CD8-positive, alpha-beta memory T cell (primary cell): ENCODE measurements at places on chromosomes 13 and 19.

DNA sequence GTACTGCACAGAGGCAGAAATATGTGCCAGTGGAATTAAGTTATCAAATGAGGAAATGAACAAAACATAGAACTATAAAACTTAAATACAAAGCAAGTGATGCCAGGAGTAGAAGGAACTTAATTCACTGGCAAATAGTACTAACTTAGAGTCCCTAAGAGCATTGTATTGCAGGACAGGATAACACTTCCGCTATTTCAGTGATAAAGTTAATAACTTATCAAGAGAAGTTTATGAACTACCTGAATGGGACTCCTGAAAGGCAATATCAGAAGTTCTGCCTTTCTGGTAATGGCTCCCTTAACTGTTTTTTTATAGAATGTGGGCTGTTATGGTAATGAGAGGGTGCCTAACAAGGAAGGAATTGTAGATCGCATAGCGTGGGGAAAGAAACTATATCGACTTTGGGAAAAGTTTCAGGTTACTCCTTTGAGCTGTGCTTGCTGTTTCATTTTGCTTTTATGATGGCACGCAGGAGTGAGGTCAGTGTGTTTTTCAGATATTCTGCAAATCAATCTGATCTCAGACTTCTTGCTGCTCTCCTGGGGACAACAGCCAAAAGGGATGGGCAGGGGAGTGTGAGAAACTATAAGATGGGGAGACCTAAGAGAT, 95.3 kb upstream of the MLNR start:
- H3K4me3 ChIP-seq, result no peak overlapping the region
- H3K36me3 ChIP-seq, result no peaks in the 10 kb centered on the region
- DNase-seq, result no peak
- peaks cover 5% of the 10 kb centered on the region for H3K4me1 ChIP-seq

DNA sequence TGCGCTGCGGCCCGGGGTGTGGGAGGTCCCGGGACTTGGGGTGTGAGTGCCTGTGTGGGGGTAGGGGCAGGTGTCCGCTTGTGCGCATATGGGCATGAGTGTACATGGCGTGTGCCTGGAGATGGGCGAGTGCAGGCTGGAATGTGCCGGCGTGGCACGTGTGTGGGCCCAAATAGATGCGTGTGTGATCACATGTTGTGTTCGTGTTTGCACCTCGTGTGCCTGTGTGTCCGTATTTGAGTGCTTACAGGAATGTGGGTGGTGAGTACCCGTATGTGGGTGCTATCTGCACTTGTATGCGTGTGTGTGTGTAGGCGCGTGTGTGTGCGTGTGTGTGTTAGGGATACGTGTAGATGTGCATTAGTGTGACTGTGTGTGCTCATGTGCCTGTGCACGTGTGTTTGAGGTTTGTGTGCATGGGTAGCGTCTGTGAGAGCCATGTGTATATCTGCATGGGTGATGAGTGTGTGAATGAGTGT, 3.4 kb downstream of the ZNF536 start:
- H3K27ac ChIP-seq, result no peak overlapping the region
- no peaks in the 10 kb centered on the region for H3K36me3 ChIP-seq
- H3K4me1 ChIP-seq, result no peaks in the 10 kb centered on the region
- H3K4me3 ChIP-seq, result no peak overlapping the region
- no peaks in the 10 kb centered on the region for H3K27me3 ChIP-seq

GRCh38 chr13:94414708-94415107, 64.8 kb downstream of the DCT start:
- no peaks in the 10 kb centered on the region for H3K27me3 ChIP-seq
- no peak overlapping the region for H3K27ac ChIP-seq
- H3K4me3 ChIP-seq, result no peak overlapping the region
- peaks cover 14% of the 10 kb centered on the region for H3K4me1 ChIP-seq
- no peaks in the 10 kb centered on the region for H3K36me3 ChIP-seq

DNA sequence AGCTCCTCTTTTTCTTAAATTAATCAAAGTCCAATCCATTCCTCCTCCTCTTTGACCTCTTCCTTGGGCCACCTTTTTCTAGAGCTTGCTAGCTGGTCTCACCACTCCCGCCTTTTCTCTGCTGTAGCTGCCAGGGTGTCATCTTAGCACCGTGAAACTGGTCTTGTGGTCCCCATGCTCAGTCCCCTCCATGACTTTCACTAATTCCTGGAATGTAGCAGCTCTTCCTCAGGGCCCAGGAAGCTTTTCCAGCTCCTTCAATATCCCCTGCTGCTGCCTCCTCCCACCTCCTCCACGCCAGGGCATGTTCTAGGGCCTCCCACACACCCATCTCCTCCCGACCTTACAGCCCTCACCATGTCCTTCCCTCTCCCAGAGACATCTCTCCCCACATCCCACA, 222.2 kb downstream of the MYO16 start:
- no peak overlapping the region for H3K27ac ChIP-seq
- no peaks in the 10 kb centered on the region for H3K27me3 ChIP-seq
- no peaks in the 10 kb centered on the region for H3K36me3 ChIP-seq
- DNase-seq, result no peak

DNA sequence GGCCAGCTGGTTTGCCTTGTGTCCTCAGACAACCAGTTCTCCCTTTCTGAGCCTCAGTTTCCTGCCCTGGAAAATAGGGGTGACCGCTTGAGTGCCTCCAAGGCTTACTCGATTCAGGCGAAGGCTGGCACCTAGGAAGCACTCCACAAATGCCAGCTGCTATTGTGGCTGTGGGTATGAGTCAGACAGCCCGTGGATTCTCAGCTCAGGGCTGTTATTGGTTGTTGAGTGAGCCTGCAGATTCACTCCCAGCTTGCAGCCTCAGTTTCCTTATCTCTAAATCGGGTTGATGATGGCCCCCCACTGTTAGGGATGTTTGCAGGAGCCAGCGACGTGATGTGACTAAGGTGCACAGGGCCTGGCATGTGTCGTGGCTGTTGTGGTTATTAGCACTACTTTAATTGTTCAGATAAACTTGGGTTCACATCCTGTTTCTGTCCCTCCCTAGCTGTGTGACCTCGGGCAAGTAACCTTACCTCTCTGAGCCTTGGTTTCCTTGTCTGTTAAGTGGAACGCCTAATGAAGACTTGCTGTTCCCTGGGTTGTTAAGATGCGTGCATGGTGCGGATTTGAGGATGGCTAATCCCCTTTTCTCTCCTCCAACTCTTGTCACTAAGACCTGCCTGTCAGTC, 2.4 kb downstream of the MARK4 start:
- H3K27ac ChIP-seq, result peak overlapping the region; percentile 22
- no peaks in the 10 kb centered on the region for H3K27me3 ChIP-seq
- peak overlapping the region; percentile 32 for H3K4me3 ChIP-seq
- H3K4me1 ChIP-seq, result peaks cover 35% of the 10 kb centered on the region

DNA sequence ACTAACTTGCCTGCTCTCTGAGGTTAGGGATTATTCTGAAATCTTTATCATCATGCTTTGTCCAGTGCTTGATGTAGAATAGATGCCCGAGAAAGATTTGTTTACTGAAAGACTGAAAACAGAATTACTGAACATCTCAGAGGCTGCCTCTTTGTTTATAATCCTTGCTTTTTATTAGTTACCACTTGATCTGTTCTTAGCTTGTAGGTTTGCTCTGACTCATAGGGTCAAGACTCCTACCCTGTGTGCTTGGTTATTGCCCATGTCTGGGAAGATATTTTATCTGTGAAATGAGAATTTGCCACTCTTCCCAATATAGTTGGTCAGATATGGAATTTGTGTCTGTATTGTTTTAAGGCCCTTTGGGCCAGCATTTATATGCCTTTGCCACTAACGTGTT, 675.3 kb downstream of the DIAPH3 start:
- no peaks in the 10 kb centered on the region for H3K36me3 ChIP-seq
- H3K4me3 ChIP-seq, result no peak overlapping the region
- no peaks in the 10 kb centered on the region for H3K27me3 ChIP-seq
- DNase-seq, result no peak

DNA sequence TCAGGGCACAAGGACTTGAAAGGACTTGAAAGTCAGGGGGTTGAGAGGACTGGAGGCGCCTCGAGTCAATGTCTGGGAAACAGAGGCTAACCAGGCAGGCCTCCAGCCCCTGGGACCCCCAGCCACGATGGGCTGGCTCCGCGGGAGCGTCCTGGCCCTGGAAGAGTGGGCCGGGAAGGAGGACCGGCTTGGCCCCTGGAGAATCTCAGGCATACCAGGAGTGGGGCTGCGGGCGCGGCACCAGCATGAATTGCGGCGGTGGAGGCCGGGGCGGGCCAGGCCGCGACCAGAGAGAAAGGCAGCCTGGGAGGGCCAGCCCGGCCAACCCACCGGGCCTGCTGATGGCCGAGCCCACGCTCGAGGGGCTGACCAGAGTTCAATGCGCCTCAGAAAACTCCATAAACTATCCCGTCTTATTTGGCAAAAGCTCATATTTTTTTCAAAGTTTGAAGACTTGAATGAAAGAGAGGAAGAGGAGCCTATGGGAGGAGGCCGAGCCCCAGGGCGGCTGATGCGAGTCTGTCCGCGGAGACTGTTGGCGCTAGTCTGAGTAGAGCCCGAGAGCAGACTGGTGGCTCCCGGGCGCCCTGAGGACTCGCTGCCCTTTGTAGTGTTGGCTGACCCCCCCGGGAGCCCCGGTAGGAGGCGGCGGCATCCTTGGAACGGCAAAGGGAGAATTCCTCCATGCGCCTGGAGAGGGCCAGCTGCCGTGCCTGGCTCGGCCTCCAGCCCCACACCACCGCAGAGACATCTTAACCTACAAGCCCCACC, 68.0 kb downstream of the MLLT1 start:
- DNase-seq, result no peak
- no peak overlapping the region for H3K27ac ChIP-seq
- no peak overlapping the region for H3K4me3 ChIP-seq
- H3K36me3 ChIP-seq, result no peaks in the 10 kb centered on the region
- H3K27me3 ChIP-seq, result no peaks in the 10 kb centered on the region

GRCh38 chr13:100815476-100816046, 141.0 kb upstream of the TMTC4 start:
- H3K4me3 ChIP-seq, result no peak overlapping the region
- no peaks in the 10 kb centered on the region for H3K36me3 ChIP-seq
- no peak overlapping the region for H3K27ac ChIP-seq
- no peaks in the 10 kb centered on the region for H3K4me1 ChIP-seq
- H3K27me3 ChIP-seq, result peaks cover 3% of the 10 kb centered on the region

DNA sequence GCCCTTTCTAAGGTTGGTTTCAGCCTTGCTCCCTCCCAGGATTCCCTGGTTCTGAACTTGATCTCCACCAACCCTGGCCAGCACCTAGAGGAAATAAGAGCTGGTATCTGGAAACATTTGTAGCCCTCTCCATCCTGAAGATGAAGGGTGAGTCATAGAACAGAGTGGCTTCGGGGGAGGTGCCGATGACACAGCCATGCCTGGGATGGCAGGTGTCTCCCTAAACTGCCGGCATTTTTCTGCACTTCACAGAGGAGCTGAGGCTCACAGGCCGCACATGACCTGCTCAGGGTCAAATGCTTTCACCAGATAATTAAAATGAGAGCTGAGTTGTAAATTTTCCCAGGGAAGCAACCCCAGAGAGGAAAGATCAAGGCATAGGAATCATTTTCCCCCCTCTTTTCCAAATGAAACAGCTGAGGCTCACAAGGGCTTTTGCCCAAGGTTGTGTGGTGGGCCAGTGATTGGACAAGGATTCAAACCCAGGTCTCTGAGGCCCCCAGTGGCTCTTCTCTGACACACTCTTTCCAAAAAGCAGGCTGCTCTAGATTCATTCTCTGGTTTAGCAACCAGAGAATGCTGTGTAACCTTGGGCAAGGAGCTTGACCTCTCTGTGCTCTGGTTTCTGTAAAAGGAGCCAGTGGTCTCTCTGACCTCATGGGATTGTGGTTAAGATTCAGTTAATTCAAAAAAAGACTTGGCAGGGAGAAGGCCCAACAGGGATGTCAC, 1.2 kb upstream of the SLC25A42 start:
- peak overlapping the region; percentile 65 for H3K27ac ChIP-seq
- DNase-seq, result no peak
- H3K27me3 ChIP-seq, result no peaks in the 10 kb centered on the region

- H3K36me3 ChIP-seq, result peaks cover 12% of the 10 kb centered on the region
- H3K27ac ChIP-seq, result no peak overlapping the region
- H3K4me3 ChIP-seq, result no peak overlapping the region
- no peak for DNase-seq
- H3K4me1 ChIP-seq, result no peaks in the 10 kb centered on the region
Measured at GRCh38 chr13:32713397-32713796, 127.1 kb downstream of the PDS5B start.

DNA sequence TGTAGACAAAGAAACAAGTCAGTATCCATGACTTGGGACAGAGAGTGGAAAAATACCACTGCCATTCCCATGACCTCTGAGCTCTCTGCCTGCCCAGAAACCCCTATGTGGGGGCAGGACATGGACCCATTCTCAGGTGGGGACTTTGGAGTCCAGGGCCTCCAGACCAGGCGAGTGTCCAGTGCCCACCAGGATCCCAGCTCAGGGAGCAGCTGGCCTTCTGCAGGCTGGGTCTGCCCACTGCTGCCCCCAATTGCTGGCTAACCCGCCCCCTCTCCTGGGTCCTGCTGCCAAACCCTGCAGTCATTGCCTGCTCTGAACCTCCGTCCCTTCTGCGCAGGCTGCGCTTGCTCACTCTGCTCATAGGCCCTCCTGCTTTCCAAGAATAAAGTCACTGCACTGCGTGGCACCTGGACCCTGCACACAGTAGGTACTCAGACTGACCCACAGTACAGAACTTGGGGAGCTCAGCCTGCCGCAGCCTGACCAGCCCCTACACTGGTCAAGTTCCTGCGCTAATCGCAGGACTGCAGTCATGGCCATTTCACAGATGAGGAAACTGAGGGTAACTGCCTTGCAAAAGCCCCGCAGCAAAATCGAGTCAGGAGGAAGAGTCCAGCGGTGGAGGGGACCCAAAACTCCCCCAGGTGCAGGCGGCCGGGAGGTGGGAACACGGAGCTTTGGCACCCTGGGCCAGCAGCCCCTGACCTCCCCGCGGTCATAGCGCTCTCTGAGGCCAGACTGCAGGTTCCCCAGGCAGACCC, 774 bp downstream of the SLC7A10 start:
- no peak overlapping the region for H3K27ac ChIP-seq
- peaks cover 13% of the 10 kb centered on the region for H3K27me3 ChIP-seq
- no peaks in the 10 kb centered on the region for H3K36me3 ChIP-seq

- H3K4me1 ChIP-seq, result peaks cover 40% of the 10 kb centered on the region
- no peaks in the 10 kb centered on the region for H3K27me3 ChIP-seq
- H3K36me3 ChIP-seq, result peaks cover 7% of the 10 kb centered on the region
- DNase-seq, result peak; percentile 56
- H3K27ac ChIP-seq, result peak overlapping the region; percentile 96
Measured at GRCh38 chr19:43594710-43595604, 977 bp downstream of the IRGQ start.

- no peak overlapping the region for H3K4me3 ChIP-seq
- no peak overlapping the region for H3K27ac ChIP-seq
- no peaks in the 10 kb centered on the region for H3K27me3 ChIP-seq
- H3K36me3 ChIP-seq, result peaks cover 14% of the 10 kb centered on the region
Measured at GRCh38 chr19:7973883-7974282, 30.4 kb upstream of the TIMM44 start.

GRCh38 chr13:97238432-97238831, 16.3 kb downstream of the MBNL2 start:
- H3K36me3 ChIP-seq, result no peaks in the 10 kb centered on the region
- DNase-seq, result no peak
- H3K27ac ChIP-seq, result no peak overlapping the region
- H3K27me3 ChIP-seq, result no peaks in the 10 kb centered on the region
